ENCODE measurements at places on chromosomes 5 and 9.

GRCh38 chr5:10485897-10486296 is 44.2 kb downstream of the ROPN1L start:
- DNase-seq = no peak

- no peak for DNase-seq
Observed at GRCh38 chr5:15787681-15788080, 287.7 kb downstream of the FBXL7 start.

- DNase-seq = no peak
Observed at GRCh38 chr9:135291165-135291564, 188.4 kb upstream of the PPP1R26 start.

DNA sequence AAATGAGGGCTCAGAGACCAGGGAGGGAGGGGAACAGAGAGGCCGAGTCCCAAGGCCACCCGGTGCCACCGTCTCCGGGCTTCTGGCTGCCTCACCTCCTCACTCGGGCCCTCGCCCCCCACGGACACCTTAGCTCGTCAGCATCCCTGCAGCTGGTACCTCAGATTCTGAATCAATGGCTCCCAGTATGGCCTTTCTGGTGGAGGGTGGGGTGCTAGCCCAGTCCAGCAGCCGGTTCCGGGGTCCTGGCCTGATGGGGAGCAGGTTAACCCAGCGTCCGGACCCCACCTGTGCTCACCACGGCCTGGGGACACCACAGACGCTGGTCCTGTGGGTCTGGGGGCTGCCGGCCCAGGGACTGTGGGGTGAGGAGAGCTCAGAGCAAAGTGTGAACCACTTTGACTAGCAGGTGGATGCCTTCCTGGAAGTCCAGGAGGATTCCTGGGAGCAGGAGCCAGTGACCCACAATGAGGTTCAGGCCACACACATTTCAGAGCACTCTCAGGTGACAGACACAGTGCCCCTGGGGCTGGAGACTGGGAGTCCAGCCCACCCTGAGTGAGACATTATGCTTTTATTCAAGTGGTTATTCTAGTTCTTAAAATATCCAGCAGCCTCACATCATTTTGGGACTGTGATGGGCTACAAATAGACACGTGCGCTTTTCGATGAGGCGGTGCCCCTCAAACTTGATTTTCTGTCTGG is 53.3 kb downstream of the AHRR start:
- DNase-seq = no peak

DNA sequence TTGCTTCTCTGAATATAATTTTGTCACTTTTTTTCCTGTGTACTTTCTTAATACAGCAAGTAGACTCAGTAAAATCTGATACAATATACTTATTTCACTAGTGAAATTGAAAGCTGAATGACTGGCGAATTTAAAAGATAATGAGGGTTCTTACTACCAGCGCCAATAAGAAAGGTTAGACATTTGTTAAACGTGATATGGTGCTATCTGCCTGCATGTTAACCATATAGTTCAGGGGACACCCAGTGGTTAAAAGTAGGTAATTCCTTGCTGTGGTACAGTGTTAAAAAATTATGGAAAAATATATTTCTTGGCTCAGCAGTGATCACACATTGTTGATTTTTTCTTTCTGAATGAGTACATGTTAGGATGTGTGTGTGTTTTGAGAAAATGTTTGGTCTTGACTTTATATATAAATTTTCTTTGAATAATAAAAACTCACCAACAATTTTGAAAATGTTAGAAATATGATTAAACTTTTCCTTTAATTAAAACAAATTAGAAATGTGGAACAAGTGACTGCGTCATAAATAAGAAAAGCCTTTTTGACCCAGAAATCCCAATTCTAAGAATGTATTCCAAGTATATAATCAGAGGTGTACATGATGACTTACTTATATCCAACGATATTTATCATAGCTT is 25.8 kb downstream of the CAST start:
- no peak for DNase-seq

DNA sequence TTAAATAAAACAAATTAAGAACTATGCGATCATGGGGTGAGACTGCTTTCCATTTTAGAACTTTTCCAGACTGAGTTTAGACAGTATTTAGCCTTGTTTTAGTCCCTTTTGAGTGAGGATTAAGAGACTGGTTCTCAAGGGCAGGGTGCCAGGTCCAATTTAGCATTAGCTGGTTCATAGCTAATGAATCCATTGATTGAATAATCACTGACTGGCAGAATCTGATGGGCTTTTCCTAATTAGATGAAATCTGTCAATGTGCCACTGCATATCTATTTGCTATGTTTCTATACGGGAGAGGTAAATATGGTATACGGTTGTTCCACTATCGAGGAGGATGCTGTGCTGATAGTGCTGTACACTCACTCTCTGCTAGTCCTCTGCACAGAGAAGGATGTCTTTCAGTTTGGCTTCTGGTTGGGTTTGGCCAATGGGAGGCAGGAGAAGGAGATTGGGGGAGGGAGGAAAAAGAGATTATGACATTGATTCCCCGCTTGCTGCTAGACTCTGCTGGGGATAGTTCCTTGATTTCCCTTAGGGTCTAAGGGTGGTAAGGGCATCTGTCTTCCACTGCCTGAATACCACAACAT is 496.6 kb downstream of the CTNND2 start:
- no peak for DNase-seq

DNA sequence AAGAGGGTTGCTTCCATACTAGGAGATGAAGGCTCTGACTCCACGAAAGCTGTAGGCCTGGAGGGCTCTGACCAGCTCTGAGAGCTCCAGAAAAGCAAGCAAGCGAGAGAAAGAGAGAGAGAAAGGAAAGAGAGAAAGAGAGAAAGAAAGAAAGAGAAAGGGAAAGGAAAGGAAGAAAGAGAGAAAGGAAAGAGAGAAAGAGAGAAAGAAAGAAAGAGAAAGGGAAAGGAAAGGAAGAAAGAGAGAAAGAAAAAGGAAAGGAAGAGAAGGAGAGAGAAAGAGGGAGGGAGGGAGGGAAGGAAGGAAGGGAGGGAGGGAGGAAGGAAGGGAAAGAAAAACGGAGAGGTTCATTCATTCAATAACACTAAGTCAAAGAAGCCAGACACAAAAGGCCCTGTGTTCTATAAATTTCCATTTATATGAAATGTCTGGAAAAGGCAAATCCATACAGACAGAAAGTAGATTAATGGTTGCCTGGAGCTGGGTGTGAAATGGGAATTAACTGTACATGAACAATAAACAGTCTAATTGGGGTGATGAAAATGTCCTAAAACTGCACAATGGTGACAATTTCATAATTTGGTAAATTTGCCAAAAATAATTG is 1.8 kb upstream of the STK10 start:
- no peak for DNase-seq

DNA sequence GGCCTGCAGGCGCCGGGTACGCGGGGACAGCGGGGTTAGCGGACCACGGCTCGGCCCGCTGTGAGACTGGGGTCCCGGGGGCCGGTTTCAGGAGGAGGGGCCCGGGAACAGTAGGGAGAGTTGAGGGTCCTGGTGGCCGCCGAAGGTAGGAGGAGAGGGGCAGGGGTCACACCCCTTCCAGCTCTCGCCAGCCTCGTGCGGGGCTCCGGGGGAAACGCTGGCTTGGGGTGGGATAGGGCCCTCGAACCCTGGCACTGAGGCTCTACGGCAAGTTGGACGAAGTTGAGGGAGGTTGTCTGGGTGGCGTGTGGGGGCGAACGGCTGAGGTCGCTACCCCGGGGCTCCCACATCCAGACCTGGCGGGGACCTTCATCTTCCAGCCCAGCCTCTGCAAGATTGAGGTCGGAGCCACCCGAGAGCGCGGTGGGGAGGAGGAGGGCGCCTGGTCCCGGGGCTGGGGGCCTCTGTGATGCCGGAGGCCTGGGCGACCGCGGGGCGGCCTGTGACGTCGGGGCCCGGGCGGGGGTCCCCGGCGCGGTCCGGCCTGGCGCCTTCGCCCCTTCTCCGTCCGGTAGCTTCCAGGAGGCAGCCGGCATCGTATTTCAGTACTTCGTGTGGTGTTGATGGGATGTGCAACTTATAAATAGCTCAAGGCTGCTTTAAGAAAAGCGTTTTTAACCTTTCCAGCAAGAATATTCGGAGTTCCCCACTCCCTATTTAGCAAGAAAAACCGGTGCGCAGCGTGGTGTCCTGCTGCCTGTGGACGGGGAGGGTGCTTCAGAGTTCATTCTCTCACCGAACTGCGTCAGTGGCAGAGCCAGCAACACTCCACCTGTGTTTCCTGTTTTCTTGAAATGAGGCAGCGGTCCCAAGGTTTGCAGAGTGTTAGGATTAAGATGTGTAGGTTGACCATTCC is 902 bp downstream of the HABP4 start:
- no peak for DNase-seq
